ENCODE measurements at places on chromosomes 6 and 20.

GRCh38 chr6:19552076-19552475 is 285.1 kb upstream of the ID4 start:
- no peak for DNase-seq

DNA sequence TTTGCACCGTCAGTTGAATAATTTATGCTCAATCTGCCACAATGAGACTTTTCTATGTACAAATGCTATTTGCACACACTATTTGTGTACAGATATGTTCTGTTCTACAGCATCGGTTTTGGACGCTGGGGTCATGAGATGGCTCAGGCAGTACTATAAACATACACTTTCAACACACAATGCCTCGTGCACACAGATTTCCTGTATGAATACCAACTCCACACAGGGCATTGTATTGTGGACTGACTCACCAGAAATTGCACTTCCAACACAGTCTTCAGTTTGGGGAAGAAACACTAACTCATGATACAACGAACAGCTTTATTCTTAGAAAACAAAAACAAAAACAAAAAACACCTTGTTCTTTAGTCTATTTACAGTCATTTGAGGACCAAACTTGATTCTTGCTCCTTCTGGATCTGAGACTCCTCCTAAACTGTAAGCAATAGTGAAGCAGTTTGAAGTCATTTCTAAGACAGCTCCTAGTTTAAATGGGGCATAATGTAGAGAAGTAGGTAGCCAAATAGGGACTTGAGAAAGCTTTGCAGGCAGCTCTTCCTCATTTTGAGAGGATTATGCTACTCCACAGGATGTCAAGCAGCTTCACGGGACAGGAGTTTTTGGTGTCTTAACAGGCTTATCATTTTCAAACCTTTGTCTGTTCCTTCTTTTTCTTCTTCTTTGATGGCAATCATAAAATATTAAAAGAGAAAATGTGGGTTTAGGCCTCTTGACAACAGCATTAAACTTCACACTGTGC is 33.7 kb downstream of the GJA10 start:
- no peak for DNase-seq

DNA sequence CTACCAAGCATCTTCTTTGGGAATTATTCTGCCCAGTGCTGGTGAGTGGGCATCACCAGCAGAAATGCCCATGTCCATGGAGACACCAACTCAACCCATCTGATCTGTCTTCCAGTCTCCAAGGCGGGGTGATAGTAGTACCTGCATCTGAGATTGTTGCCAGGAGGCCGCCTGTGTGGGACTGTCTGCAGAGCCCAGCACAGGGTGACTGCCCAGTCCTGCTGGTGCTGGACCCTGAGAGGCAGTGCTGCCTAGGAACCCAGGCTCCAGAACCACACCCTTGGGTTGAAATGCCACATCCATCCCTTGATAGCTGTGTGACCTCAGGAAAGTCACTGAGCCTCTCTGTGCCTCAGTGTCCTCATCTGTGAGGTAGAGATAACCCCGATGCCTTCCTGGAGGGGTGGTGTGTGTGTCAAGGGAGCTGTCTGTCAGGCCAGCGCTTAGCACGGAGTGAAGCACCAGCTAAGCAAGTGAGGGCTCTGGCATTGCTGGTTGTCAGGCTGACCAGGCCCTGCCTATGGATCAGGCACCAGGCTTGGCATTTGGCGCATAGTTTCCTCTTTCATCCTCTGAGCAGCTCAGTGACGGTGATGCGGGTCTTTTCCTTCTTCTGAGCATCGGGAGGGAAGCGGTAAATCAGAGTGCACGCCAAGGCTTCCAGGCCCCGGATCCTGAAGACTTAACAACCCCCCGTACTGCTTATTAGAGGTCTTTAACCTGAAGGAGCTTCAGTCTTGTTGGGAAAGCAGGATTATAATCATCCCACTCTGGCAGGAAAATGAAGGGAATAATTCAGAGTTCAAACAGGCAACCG is 268.2 kb downstream of the CDH4 start:
- DNase-seq, result no peak

GRCh38 chr20:45111799-45112471 is 3.0 kb downstream of the WFDC5 start:
- no peak for DNase-seq

DNA sequence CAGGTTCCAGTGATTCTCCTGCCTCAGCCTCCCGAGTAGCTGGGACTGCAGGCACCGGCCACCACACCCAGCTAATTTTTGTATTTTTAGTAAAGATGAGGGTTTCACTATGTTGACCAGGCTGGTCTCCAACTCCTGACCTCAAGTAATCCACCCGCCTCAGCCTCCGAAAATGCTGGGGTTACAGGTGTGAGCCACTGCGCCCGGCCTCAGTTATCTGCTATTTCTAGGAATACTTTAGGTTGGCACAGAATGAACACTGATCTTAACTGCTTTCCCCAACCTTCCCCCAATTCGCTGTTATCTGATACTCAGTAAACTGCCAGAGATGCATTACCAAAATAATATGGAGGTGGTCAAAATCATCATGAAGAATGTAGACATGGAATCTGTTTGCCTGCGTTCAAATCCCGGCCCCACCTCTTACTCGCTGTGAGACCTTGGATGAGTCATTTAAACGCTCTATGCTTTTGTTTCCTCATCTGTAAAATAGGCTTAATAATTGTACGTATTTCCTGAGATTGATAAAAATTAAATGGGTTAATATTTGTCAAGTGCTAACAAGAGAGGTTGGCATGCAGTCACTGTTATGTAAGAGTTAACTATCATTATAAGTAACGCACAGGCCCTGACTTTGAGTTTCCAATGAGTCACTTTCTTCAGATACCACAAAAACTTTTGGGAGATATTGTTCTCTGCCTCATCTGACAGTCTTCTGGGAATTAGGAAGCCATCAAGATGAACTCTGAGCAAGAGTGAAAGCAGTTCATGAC is 44.5 kb upstream of the NCOA3 start:
- DNase-seq, result no peak

DNA sequence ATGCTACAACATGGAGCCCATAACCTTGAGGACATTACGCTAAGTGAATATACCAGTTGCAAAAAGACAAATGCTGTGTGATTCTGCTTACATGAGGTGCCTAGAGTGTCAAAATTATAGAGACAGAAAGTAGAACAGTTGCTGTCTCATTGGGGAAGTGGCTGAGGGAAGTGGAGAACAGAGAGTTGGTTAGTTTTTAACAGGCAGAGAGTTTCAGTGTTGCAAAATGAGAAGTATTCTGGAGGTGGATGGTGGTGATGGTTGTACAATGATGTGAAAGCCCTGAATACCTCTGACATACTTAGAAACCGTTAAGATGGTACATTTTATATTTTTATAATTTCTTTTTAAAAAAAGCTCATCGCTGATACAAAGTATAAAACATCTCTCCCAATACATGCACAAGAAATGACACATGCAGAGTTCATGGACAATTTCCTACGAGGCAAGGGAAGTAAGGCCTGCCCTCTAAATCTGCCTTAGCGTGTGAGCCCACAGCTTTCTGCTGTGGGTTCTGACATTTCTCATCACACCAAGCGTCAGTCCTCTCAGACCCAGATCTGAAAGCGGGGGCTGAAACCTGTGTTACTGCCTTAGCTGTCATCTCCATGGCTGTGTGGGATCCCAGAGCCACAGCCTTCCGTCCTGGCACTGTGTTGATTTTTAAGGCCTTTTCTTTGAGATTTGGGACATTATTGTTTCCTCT is 126.0 kb downstream of the RNASET2 start:
- DNase-seq, result no peak

GRCh38 chr6:169720207-169720855 is 4.0 kb downstream of the PHF10 start:
- DNase-seq, result no peak

- no peak for DNase-seq
Measured at GRCh38 chr6:99522531-99522930, 7.3 kb upstream of the USP45 start.

- no peak for DNase-seq
Measured at GRCh38 chr6:144479991-144480390, 194.9 kb downstream of the UTRN start.

- no peak for DNase-seq
Measured at GRCh38 chr6:98777762-98778161, 56.6 kb upstream of the POU3F2 start.

DNA sequence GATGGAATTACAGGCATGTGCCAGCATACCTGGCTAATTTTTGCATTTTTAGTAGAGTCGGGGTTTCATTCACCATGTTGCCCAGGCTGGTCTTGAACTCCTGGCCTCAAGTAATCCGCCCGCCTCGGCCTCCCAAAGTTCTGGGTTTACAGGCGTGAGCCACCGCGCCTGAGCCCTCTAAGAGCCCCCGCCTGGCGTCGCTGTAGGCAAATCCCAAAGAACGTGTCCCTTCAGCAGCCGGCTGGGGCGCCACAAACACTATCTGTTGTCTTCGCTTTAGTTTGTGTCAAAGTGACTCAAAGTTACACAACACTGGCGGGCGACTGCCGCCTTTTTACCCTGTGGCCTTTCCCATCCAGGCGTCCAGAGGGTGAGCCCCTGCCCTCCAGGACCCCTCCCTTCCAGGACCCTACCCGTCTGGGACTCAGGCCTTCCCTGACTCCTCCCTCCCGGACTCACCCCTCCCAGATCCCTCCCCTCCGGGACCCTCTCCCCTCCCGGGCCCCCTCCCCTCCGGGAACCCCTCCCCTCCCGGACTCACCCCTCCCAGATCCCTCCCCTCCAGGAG is 940 bp upstream of the ADRM1 start:
- peak; percentile 67 for DNase-seq

GRCh38 chr6:17705778-17706579 is 746 bp downstream of the NUP153 start:
- DNase-seq, result peak; percentile 57

- DNase-seq, result no peak
Measured at GRCh38 chr6:166998256-166999144, 697 bp upstream of the CEP43 start.

- no peak for DNase-seq
Measured at GRCh38 chr6:42326248-42326647, 108.6 kb upstream of the MRPS10 start.

GRCh38 chr6:110874880-110875547 is 429 bp downstream of the AMD1 start:
- no peak for DNase-seq

DNA sequence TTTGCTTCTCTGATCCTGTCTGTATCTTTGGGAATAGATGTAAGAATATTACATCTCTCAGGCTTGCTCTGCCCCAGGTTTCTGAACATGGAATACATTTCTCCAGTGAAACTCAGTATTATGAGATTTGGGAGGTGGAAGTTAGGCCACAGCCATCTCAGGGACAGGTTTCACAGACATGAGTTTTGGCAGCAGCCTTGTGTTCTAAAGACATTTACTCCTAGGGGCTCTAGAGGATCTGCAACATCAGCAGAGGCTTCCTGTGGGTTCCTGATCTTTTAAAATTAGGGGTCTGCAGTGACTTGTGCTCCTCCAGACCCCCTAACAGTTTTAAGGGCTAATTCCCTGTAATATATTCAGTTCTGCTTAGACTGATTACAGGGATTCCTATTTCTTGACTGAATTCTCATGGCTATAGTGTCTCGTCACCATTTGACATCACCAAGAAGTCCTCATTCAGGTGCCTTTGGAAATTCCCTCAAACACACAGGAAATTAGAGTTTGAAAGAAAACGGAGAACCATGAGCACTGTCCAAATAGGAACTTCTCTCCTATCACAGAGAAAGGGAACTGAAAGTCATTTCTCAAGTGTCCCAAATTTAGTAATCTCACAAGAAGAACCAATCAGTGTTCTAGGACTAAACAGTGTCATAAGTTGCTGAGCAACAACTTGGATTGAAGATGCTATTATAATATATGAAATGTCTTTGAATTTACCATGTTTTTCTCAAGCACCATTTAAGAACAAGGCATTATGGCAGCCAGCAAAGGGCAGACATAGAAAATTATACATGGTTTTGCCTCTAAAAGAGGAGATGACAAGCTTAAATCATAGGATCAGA is 2.5 kb upstream of the HLA-DRA start:
- no peak for DNase-seq

DNA sequence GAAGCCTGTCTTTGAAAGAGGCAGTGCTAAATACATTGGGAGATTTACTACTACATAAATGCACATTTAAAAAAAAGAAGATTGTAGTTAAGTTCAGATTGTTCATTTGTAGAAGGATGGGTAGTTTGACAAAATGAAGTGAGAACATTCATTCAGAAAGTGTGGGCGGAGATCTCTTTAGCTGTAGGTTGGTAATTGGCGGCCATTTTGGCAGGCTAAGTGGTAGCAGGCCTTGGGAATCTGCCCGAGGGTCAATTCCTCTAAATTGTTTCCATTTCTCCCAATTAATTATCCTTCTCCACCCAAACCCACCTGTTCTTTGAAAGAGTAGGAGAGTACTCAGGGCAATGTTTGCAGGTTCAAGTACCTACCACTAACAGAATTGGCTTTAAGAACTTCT is 17.9 kb downstream of the SOX4 start:
- no peak for DNase-seq

GRCh38 chr6:75210885-75211739 is 5.3 kb upstream of the COL12A1 start:
- DNase-seq, result no peak

DNA sequence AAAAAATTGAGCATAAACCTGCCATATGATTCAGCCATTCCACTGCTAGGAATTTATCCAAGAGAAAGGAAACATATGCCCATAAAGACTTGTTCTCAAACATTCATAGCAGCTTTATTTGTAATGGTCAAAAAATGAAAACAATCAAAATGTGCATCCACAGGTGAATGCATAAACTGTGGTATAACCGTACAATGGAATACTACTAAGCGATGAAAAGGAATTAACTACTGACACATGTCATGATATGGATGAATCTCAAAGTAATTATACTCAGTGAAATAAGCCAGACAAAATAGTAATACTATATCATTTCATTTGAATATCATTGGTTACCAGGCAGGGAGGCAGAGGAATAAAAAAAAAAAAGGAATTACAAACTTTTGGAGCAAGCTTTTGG is 25.8 kb upstream of the BRPF3 start:
- no peak for DNase-seq

- DNase-seq, result no peak
Measured at GRCh38 chr6:32439139-32439538, 548 bp upstream of the HLA-DRA start.

- no peak for DNase-seq
Measured at GRCh38 chr6:29924731-29925130, 17.6 kb upstream of the HLA-A start.

DNA sequence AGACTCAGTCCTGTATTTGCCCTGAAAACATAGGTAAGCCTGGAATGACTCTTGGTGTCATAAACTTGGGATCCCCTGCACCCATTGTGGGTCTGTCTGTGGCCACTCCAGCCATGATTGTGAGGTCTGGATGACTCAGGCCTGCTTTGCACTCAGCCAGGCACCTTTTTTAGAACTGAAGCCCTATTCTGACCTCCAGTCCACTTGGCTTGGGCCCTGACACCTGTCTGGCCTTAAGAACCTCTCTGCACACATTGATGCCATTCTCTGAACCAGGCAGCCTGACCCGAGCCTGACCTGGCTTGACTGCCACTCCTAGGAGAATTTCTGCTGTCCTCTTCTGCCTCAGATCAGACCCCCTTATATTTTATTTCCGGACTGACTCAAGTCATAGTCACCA is 383.7 kb downstream of the MAFB start:
- DNase-seq, result no peak

All from left renal cortex interstitium (tissue), 4 donors.